ENCODE measurements at places on chromosomes 3 and 15. TPM values are rescaled to one million over a fixed set of nuclear protein-coding genes. Genes with fewer than 3 reads are reported as not detected.

GRCh38 chr3:3064297-3064696 is 45.9 kb downstream of the IL5RA start:
- DNase-seq = no peak

The CHRNA7 gene
- total RNA-seq = 0.55 TPM

GRCh38 chr3:54481606-54482365 is 359.4 kb downstream of the CACNA2D3 start:
- DNase-seq = no peak

DNA sequence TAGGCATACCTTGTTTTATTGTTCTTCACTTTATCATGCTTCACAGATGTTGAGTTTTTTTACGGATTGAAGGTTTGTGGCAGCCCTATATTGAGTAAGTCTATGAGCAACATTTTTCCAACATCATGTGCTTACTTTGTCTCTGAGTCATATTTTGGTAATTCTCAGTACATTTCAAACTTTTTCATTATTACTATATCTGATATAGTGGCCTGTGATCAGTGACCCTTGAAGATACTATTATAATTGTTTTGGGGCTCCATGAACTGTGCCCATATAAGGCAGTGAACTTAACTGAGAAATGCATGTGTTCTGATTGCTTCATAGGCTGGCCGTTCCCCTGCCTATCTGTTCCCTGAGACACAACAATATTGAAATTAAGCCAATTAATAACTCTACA is 42.8 kb upstream of the NSMCE3 start:
- DNase-seq = no peak

GRCh38 chr3:123239756-123240155 is 38.0 kb downstream of the SEC22A start:
- DNase-seq = no peak

GRCh38 chr3:53347261-53348064 is at the start of gene DCP1A:
DCP1A (minus strand) TSS chr3:53347543; CDS start chr3:53347517, 26 bp downstream.
- peak; percentile 98 for DNase-seq

The SFMBT1 gene
- 29.7 TPM for total RNA-seq

- peak; percentile 49 for DNase-seq
Observed at GRCh38 chr15:33226559-33227181, 32.2 kb upstream of the FMN1 start.

- DNase-seq = no peak
Observed at GRCh38 chr3:126442094-126442855, 33.4 kb downstream of the ZXDC start.

DNA sequence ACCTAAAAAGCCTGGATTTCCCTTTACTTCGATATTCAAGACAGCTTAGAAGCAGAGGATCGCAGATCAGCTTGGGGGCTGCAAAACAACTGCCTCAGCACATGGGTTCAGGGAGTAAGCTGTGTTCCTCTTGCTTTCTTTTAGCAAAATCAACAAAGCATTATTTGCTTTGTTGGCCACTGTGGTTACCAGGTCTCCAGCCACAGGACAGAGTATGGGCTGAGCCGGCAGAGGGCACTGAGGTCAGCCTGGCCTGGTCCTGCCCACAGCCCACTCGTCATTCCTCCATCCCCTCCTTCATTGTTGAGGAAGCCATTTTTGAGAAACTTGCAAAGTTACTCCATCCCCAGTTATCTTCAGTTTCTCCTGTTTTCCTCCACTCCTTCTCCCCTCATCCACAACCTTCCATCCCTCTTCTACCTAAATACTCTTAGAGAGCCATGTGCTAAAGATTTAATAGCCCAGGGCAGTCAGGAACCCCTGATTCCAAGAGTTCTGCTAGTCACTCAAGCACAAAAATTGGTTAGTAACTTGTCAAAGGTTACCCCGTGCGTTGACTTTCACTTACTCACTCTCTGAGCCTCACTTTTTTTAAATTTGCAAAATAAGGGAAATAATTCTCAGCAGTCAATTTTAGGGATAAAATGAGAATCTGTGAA is 60.0 kb upstream of the HES1 start:
- no peak for DNase-seq

DNA sequence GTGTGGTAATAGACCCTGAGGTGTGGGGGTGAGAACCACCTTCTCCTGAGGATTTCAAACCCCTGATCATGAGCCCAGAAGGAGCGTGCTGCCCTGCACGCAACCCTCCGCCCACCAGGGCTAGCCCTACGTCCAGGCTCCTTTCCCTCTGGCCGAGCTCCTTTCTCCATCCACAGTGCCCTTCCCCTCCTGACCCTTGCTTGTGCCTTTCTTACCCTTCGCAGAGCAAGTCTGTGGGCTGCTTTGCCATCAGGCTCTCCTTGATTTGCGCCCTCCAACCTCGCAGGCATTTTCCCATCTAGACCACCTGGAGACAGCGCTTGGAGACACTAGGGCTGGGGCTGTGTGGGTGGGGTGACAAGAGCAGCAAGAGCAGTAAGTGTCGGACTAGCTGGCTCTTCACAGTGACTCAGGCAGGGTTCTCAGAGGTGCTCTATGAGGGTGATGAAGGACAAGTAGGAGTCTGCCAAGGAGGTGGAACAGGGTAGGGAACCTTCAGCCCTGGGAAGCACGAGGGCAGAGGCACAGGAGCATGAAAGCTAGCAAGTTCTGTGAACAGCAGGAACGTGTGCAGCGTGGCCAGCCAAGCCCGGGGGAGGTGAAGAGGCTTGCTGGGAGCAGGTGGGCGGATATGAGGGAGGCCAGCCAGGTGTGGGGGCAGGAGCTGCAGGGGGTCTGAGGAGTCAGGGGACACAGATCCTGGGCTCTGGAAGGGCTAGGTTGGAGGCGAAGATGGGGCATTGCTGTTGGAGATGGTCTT is 2.5 kb upstream of the SLC38A3 start:
- no peak for DNase-seq

The EEF1AKMT4 gene
- 6.7 TPM for total RNA-seq

DNA sequence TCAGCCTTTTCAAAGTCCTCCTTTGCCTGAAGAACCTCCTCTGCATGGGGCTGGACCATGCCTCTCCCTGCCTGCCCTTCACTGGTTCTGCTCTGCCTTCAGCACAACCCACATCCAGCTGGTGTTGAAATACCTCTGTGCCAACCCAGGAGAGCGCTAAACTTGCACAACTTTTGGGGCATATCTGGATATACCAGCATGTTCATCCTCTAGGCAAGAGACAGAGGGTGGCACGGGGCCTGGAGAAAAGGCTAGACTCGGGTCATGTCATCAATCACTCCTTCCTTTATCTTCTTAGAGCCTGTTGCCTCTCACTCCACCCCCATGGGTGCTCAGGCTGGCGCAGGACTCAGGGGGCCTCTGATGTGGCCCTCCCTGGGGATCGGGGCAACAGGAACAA is 4.8 kb downstream of the SEMA4B start:
- DNase-seq = no peak

GRCh38 chr3:54240309-54240708 is 118.0 kb downstream of the CACNA2D3 start:
- no peak for DNase-seq

The CLDN18 gene
- total RNA-seq = not detected

DNA sequence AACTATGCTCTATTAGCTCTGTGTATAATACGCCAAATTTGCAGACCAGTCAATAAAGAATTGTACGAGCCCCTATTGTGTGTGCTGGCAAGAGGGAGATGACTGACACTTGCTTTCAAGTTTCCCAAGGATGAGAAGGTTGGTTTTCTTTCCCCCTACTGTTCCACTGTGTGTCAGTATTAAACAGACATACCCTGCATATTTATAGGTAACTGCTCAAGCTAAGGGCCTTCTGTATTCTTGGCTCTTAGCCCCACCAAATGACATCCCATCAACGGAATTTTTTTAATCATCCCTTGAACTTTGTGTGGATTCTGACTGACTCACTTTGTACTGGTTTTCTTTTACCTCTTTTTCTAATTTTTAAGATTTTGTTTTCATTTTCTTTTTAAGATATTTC is 60.6 kb upstream of the GYG1 start:
- DNase-seq = no peak

- no peak for DNase-seq
Observed at GRCh38 chr3:110181226-110181625, 843.9 kb upstream of the DPPA4 start.

GRCh38 chr3:133887074-133887802 is 8.4 kb downstream of the RAB6B start:
- DNase-seq = no peak

DNA sequence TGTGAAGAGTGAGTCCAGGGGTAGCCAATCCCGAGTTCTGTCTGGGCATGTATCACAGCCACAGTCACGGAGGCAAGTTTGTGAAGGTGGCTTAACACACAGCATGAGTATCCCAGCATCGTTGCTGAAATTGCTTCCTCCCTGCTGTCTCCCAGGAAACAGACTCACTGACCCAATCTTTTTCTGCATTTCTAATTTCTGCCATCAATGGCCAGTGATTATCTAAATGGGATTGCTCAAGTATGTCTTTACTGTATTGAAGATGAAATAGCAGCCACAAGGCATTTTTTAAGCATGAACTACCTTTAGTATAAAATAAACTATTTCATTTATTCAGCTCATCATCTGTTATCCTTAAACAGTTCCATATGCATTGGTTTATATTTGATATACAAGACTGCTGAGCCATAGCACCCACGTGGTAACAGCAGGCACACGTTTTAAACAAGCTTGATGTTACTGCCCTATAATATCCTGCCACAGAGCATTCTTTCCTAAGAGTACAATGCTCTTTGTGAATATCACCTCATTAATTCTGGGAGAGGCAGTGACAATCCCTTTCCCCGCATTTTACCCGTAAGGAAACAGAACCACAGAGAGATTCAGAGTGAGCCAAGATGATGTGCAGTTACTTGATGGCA is 276.6 kb upstream of the THBS1 start:
- no peak for DNase-seq

DNA sequence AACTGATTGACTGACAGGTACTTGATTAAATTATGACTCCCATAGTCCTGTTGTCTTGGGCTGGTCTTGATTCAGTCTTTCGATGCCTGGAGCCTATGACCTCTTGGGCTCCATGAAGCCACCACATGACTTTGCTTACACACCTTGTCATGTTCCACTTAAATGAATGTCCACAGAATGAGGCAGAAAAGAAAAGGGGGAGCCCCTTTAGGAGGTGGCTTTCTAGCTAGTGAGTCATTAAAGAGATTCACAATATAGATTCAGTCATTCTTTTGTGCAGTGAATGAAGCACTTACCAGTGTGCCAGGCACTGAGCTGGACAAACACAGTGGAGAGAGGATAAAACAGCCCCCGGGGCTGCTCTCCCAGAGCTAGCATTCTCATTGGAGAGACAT is 17.1 kb downstream of the VIPR1 start:
- DNase-seq = no peak

DNA sequence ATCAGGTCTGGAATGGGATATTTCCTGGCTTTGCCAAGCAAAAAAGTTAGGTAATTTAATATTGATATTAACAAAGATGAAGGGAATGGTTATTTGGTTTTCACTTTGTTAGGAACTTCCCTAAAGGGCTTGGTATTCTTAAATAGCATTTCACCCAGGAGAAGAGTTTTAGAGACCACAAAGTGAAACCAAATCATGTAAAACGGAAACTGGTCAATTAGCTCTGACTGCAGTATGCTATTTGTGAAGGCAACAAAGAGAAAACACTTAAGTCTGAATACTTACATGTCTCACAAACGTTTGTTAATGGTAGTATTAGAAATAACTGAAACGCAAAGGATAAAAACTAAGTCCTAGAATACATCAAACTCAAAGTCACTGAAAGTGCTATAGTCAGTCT is 32.4 kb upstream of the SETMAR start:
- DNase-seq = no peak

DNA sequence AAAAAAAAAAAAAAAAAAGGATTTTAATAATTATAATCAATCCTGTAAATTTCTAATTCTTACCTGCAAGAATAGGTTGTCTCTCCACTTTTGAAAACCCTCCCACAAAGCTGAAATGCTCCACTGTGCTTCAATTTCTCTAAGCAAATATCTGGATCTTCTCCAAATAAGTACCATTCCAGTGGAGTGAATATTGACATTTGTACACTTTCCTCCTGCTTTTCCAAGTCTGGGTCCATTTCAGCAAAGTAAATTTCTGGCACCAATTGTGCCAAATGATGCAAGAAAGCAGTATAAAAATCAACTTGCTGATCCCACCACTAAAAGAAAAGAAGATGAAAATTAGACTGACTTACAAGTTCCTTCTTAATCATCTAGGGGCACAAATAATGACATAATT is 19.9 kb downstream of the UBR1 start:
- no peak for DNase-seq

DNA sequence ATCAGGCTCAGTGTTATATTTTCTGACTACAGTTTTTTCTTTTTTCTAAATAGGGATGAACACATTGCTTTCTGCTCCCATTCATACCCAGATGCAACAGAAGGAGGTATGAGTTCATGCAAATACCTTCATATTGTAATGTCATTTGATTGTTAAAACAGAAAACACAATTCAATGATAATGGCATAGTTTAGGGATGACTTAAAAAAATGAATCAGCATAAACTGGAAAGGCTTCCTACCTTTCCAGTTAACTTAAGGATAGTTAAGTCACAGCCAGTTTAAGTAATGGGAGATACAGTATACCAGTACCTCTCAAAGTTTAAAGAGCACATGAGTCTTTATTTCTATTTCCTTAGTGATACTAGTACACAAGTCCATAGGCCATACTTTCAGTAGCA is 24.9 kb downstream of the KNL1 start:
- DNase-seq = no peak

DNA sequence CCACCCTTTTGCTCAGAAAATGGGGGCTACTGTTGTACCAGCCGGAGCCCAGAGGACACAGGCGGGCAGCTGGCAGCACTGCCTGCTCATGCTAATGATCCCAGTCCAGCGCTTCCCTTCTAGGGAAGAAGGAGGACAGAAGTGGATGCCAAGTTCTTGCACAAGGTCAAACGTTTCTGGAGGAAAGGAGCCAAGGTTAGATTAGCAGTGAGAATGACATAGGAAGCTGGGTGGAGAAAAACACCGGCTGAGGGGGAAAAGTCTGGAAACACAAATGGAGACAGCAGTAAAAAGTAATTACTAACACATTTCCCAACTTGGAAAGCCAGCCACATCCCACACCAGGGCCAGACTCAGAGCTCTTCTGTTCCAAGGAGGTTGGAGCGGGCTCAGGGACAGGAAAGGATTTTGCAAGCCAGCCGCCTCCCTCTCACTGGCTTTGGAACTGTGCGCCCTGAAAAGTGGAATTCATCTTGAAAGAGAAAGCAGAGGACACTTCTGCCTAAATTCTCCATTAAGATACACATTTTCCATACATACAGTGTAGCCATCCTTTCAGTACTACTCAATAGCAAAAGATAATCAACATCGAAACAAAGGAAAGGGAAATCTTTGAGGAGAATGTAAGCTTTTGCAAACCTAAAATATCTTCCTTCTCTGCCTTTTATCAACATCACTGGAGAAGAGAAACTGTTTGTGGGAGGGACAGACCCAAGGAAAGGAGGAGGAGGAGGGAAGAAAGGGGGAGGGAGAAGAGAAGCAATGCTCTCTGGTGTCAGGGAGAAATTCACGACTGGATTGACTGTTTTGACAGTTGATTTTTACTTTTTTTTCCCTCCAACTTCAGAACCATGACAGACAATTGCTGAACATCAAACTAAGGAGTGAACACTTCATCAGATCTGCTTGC is 133.6 kb downstream of the CD47 start:
- no peak for DNase-seq

GRCh38 chr3:72347819-72348319 is 500.4 kb downstream of the SHQ1 start:
- DNase-seq = peak; percentile 87

GRCh38 chr15:74845581-74845980 is 2.6 kb upstream of the ULK3 start:
- DNase-seq = peak; percentile 74

The NRG4 gene
- total RNA-seq = not detected

The MORC1 gene
- not detected for total RNA-seq

Measured in activated CD8-positive, alpha-beta memory T cell treated with anti-CD3 and anti-CD28 coated beads, Interleukin-2, amount 10 ng/mL, durations not matched to agents 7 days and 5 days (primary cell).